ENCODE measurements at places on chromosomes 1 and 21.

- DNase-seq, result peak; percentile 100
Measured at GRCh38 chr21:34526618-34527290, 14.7 kb upstream of the KCNE1 start.

GRCh38 chr1:108815566-108815965 is 41.3 kb downstream of the AKNAD1 start:
- no peak for DNase-seq

DNA sequence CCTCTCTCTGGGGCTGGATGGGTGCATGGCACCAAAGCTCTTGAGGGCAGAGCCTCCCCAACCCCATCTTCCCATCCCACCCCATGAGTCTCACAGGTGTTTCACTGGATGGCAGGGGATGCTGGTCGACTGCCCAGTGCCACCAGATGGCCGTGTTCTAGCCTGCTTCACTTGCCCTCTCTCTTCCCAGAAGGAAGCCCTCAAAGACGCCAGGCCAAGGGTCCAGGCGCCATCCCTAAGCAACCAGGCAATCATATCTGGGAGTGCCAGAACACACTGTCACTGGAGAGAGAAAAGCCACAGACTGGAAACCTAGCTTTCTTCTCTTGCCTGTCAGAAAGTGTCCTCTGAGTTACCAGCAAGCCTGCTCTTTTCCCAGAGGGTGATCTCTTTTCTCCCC is 26.7 kb downstream of the PIGM start:
- no peak for DNase-seq

DNA sequence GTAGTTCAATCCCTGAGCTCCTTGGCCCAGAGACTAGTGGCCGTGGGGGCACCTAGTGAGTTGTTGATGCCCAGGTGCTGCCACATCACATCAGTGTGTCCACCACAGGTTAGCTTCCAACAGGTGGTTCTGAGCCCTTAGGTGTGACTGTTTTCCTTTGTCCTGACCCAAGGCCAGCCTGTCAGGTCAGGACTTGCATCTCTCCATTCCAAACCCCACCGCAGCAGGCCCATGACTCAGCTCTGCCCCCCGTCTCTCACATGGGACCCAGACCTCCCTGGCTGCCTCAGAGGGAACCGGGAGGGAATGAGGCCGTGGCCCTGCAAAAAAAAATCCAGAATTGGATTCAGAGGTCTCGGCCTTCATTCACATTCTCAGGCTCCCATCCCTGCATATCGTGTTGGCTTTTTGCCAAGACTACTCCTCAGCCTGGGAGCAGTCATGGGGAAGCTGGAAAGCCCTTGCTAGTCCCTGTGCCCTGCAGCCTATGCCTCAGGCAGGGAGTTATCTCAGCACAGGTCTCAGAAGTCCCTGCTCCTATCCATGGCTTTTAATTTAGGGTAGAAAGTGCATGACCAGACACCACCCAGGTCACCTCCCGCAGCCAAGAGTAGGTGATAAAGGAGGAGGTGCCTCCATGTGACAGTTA is 7.2 kb downstream of the INAVA start:
- no peak for DNase-seq

GRCh38 chr1:91617285-91617765 is 116.7 kb downstream of the CDC7 start:
- DNase-seq, result no peak

DNA sequence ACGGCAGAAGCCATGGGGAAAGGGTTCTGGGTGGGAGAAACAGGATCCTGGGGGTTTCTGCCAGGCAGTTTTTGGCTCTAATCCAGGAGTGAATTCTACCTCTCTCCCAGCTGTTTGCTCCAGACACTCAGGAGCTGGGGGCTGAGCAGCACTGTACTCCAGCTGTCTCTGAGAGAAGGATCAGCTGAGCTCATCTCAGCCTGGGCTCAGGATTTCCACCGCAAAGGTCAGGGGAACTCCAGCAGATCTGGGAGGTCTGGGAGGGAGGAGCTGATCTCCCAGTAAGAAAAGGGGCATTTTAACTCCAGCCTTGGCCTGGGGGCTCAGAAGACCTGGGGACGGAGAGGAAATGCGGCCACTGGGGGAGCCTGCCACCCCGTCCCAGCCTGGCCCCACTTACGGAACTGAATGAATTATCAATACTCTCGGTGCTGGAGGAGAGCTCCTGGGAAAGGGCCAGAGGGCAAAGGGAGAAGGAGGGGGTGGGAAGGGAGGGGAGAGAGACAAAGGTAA is 17.3 kb downstream of the PI4KB start:
- DNase-seq, result no peak

GRCh38 chr1:30047576-30047975 is 675.8 kb downstream of the MATN1 start:
- DNase-seq, result no peak

DNA sequence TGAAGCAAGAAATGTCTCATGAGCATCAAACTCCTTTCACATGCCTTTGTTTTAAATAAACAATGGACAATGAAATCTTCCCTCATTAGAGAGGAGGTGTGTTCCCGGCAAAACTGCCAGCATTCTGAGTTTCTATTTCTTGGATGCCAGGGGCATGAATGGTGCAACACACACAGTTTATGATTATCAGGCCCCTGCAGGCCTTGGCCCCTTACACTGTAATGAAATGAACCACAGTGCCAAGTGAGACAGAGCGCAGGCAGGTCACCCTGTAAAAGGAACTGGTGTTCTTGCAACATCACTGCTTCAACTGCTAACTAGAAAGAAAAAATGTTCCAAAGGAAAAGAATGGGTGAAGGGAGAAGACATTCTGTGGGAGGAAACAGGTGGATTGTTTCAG is 3.8 kb upstream of the PIGC start:
- no peak for DNase-seq

DNA sequence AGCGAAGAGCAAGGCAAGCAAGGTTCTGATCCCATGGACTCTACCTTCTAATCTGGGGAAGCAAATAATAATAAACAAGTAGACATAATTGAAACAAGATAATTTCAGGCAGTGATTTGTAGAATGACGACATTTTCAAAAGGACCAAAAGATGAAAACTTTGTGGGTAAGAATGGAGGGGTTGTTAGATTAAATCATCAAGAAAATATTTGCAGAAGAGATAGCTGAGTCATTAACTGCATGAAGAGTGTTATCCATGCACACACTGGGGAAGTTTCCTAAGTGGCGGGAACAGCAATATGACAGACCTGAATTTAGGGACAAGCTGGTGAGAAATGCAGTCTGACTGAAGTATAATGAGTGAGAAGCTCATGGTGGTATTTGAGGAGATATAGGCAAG is 583.1 kb upstream of the RGS18 start:
- DNase-seq, result no peak

GRCh38 chr21:43370091-43370658 is 56.8 kb downstream of the SIK1 start:
- DNase-seq, result no peak

DNA sequence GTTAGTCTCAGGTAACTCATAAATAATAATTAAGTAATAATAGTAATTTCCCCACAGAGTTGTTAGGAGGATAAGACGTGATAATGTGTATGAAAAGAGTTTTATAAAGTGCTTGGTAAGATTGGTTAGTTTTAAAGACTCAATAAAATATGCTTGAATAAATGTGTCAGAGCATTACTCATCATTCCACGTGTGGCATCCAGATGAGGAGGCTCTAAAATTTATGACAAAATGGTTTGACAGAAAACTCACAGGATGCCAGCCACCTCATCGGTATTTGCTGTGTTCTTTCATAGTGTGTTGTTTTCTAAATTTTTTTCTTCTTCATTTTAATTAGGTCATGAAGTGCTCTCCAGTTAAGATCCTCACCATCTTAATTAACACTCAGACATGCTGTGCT is 19.1 kb upstream of the SPAG17 start:
- no peak for DNase-seq

DNA sequence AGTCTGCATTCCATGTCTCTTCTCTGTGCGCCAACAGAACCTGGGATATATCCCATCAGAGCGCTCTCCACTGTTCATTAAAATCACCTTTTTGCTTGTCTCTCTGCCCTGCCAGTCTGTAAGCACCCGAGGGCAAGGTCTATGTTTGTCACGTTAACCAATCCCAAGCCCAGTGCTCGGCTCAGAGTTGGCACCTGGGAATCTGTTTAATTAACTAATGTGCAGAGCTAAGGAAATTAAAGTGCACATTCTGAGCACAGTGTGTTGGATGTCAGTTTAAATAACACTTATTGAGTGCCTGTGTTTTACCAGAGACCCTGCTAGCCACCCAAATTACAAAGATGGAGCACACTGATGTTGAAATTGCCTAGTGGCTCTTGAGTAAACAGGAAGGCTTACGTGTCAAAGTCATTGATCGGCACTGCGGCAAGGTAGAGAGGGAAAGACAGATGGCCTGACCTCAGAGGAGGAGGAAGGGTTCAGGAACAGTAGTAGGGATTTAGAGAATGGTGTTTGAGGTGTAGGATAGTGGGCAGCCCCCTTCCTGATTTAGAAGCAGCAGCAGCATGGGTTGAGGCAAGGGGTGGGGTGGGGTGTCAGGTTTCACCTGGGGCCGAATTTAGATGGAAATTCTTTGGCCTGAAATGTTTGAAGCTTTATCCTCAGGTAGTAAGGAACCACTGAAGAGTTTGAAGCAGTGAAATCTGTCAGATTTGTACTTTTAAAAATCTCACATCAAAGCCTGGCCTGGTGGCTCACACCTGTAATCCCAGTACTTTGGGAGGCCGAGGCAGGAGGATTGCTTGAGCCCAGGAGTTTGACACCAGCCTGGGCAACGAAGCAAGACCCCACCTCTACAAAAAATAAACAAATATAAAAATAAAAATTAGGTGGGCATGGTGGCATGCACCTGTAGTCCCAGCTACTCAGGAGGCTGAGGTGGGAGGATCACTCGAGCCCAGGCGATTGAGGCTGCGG is 7.7 kb downstream of the ARMH1 start:
- DNase-seq, result no peak

DNA sequence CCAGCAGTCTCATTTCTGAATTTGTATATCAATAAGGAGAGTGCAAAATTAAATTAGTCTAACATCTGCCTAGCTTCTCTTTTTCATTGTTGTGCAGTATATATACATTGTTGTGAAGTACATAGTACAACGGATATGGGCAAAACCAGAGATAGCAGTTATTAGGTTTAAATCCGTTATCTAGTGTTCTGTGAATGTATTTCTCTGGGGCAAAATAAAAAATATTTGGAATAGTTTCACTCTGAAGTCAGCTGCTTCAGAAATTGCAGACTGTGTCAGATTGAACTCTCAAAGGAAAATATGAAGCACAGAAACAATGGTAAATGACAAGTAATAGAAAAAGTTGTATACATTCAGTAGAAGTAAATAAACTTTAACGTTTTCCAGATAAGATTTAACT is 836.5 kb upstream of the CXADR start:
- DNase-seq, result no peak

- no peak for DNase-seq
Measured at GRCh38 chr1:42118125-42118524, 35.1 kb upstream of the GUCA2B start.

GRCh38 chr1:75211648-75212047 is 77.5 kb downstream of the LHX8 start:
- no peak for DNase-seq

GRCh38 chr1:41658431-41659158 is 174.1 kb upstream of the EDN2 start:
- DNase-seq, result no peak

DNA sequence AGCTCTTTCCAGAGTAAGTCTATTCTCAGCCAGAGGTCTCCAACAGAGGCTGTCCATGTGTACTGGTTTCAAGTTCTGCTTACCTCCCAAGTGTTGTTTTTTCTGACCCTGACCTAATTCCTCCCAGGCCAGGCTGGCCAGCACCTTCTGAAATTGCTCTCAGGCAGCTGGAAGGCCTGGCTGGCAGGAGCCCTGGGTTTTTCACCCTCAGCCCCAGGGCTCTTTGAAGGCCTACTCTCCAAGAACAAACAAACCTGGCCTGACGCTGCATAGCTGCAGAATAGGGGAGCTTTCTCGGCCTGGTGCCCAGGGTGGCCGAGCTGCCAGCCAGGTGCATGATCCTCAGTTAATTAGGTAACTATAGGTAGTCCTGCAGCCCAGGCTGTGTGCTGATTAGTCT is 147.5 kb downstream of the CACNA1E start:
- no peak for DNase-seq

GRCh38 chr1:119870917-119871596 is 25.3 kb downstream of the ADAM30 start:
- DNase-seq, result peak; percentile 62

- DNase-seq, result no peak
Measured at GRCh38 chr1:33970148-33970825, 106.4 kb downstream of the HMGB4 start.

DNA sequence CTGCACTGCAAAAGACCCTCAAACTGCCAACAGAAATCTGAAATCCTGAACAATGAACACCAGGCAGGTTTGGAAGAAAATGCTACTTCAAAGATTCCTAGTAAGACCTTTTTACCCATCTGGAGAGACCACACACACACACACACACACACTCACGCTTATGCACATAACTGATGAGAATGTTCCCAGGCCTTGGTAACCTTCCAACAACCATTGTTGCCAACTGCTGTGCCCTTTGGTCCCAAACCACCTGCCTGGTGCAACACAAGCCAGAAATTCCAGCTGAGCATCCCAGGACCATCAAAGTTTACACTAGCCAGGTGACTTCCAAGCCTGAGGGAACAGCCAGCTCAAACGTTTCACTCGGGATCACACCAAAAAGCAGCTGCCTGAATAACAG is 56.9 kb downstream of the SEC16B start:
- no peak for DNase-seq

- no peak for DNase-seq
Measured at GRCh38 chr21:46384556-46384955, 60.6 kb downstream of the PCNT start.

DNA sequence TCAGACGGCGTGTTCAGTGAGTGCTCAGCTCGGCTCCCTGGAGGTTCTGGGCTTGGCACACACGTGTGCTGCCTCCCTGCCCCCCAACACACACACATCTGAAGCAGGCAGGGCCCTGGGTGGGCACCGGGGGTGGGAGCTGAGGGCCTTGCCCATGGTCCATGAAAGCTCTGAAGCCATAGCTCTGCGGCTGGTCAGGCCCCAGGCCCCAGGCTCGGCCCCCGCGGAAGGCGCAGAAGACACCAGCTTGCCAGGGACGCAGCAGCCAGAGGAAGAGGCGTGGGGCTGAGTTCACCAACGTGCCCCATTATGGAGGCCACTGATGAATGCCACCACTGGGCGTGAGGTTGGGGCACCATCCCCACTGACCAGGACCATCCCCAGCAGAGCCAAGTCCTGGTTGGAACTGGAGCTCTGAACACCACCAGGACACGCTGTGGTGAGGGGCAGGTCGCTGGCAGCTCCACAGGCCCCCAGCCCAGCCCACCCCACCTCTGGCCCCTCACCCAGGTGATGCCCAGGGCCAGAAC is 4.2 kb downstream of the AURKAIP1 start:
- no peak for DNase-seq

DNA sequence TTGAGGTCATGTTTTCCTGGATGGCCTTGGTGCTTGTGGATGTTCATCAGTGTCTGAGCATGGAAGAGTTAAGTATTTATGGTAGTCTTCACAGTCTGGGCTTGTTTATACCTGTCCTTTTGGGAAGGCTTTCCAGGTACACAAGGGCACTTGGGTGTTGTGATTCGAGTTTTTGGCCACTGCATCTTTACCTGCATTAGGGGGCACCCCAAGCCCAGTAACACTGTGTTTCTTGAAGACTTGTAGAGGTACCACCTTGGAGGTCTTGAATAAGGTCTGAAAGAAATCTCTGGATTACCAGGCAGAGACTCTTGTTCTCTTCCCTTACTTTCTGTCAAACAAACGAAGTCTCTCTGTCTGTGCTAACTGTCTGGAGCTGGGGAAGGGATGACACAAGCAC is 34.4 kb upstream of the ROR1 start:
- DNase-seq, result no peak

GRCh38 chr1:28437264-28437923 is 67.9 kb downstream of the PHACTR4 start:
- DNase-seq, result peak; percentile 71
